Eye (tissue), 1 donor: ENCODE measurements at places on chromosomes 11 and 22.

DNA sequence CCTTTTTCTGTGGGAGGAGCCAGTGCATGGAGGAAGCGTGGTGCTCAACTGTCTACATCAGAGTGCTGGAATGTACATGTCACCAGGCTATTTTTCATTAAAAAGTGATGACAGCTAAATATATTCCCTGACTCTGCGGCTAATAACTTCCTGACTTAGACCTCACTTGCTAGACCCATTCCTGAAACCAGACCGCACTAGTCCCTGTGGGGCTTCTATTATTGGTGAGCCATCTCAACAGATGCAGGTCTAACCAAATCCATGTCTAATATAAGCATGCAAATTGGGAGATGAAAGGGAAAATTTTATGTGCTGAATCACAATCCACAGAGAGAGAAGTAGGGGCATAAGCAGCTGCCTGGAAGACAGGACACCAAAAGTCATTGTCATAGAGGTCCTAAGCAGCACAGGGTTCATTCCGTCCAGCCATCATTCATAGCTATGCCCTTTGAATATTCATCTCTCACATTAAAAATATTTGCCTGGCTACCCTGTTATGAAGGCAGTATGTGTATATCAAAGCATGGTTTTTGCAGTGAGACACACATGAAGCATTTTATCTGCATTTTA, 110.9 kb upstream of the BLID start:
- DNase-seq = no peak

- DNase-seq = no peak
These were observed 1284.0 kb downstream of the FAM181B start for GRCh38 chr11:81449588-81450156.

- no peak for DNase-seq
These were observed 150.7 kb downstream of the BLID start for GRCh38 chr11:121965330-121965729.

GRCh38 chr11:68828155-68828931, 13.4 kb downstream of the CPT1A start:
- DNase-seq = no peak

- DNase-seq = no peak
These were observed 8.3 kb downstream of the TBC1D22A start for GRCh38 chr22:46770726-46771125.

- DNase-seq = no peak
These were observed 1.8 kb downstream of the C11orf68 start for GRCh38 chr11:65917077-65917433.

GRCh38 chr22:45640291-45640940, 31.2 kb upstream of the ATXN10 start:
- no peak for DNase-seq

GRCh38 chr22:27820896-27821866, 19.6 kb upstream of the MN1 start:
- DNase-seq = peak; percentile 82

DNA sequence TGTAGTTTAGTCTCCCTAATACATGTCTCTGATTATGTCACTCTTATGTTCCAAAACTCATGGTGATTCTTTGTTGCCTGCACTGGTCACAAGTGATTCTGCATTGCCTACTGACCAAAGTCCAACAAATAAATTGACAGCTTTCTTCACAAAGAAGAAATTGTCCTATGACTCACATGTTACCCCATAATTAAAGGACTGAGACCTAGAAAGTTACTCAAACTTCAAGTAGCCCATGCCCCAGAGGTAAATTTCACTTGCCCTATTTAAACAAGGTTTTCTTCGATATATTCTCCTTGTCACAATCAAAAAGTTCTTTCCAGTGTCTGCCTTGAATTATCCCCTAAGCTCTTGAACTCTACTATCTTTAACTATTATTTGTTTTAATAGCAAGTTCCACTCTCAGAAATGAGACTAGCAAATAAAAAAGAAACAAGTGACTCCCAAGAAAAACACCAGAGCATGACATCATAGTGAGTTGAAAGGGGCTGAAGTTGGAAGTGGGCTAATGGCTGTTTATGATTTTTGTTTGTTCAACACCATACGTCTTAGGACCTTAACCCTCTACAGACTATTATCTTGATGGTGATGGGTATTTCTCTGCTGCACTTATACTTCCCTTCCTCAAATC, 94.5 kb upstream of the BLID start:
- no peak for DNase-seq

GRCh38 chr11:62719302-62719978, 7.8 kb downstream of the HNRNPUL2 start:
- no peak for DNase-seq

DNA sequence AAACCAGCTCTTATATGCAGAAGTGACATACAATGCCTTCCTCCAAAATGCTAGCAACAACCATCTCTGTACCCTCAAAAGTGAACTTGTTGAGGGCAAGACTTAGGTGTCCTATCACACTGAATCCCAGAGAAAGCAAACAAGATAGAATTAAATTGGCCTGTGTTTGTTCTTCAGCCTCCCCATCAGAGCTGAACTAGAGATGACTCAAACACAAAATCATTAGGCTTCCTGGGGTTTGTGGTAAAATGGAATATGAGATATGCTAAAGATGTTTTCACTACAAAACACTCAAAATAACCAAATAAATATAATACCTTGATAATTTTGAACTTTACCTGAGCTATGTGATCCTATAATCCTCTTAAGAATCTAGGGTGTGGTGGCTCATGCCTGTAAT, 31.6 kb downstream of the ZNF214 start:
- no peak for DNase-seq

DNA sequence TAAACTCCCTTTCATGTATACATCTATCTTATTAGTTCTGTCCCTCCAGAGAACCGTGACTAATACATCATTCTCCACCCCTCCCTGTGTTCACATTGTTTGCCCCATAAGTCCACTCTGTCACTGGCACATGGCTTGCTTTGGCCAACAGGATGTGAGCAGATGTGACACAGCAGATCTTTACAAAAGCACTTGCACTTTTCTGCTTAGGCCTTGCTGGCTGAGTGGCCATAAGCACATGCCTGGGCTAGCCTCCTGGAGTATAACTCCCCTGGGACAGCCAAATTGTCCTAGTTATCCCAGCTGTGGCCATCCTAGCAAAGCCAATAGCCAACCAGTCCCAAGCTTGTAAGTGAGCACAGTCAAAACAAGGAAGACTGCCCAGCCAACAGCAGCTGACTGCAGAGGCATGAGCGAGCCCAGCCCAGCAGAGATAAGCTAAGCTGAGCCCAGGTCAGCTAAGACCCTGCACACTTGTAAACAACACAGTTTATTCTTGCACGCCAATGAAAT, 9.7 kb upstream of the RCN1 start:
- DNase-seq = peak; percentile 88

DNA sequence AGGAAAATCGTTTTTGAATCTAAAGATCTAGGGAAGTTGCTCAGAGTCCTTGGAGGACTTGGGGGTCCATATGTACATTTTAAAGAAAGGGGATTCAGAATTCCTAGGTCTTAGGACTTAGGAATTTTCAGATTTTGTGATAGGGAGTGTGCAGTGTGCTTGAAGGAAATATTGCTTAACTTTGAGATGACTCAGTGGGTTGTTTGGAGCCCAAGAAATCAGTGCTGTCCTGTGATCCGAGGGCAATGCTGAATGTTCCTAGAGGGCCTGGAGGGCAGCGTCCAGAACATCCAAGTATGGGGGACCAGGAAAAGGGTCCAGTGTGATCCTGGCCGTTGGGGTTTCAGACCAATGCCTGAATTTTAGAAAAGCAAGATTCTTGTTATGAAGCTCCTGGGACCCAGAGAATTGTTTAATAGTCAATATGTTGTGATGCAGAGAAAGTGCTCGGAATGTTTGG, 3.1 kb upstream of the IGF2 start:
- DNase-seq = peak; percentile 32

DNA sequence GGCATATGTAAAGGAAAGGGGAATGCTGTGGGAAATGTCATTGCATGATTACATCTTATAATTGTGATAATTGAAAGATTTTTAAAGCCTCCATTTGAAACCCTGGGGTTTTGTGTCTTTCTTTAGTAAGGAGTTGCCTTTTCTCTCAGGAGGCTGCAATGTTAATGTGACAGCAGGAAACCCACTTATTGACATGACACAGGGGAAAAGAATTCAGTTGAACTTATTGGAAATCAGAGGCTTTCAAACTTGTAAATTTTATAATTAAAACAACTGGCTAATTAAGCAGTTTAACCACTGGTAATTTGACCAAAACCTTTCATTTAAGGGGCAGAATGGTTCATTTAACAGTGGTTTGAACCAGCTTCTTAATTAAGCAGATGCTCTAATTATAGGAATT, 31.2 kb downstream of the MRPL48 start:
- no peak for DNase-seq

DNA sequence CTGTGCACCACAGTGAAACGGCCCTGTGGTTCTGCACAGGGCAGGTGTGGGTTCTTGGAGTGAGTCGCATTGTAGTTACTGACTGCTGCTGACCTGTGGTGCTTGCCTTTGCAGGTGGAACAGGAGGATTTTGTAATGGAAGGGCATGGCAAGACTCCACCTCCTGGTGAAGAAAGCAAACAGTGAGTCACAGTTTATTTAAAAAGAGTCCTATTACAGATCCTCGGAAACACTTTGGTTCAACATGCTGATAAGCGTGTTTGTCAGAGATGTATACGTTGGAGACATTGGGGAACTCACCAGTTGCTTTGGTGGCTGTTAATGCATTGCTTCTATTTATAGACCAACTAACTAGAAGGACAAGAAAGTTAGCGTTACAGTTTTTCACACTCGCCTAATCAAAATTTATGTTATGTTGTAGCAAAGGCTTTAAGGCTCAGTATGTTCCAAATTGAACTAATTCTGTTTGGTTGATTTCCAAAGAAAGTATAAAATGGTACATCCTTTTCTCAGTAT, 21.7 kb upstream of the TNRC6B start:
- DNase-seq = peak; percentile 15

- DNase-seq = no peak
These were observed 787 bp upstream of the RDX start for GRCh38 chr11:110297076-110297725.

DNA sequence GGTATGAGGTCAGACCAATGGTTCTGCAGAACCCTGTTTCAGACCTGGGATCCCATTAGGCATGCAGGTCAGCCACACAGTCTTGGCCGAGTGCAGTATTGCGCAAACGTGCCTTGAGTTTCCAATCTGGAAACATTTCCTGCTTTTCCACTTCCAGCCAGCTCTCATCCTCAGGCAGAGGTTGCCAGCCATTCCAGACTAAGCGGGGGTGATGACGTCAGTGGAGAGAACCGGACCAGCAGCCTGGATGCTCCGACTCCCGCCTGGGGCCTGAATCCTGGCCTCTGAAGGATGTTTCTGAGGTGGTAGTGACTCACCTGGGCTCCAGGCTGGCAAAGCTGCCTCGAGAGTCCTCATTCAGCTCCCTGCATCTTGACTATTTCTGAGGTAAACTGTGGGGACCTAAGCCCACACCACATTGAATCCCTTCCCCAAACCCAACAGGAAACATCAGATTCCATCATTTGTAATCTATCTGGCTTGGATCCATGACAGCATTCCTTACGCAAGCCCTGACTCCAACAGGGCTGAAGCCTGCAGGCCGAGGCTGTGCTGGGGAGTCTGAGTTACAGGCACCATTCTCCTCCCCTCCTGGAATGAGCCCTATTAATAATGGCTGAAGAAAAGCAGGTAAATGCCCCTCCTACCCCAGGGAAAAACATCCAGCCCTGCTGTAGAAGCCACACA, 83.0 kb downstream of the ABTB2 start:
- peak; percentile 75 for DNase-seq

- DNase-seq = no peak
These were observed 99.6 kb downstream of the FAM168A start for GRCh38 chr11:73498343-73498742.

DNA sequence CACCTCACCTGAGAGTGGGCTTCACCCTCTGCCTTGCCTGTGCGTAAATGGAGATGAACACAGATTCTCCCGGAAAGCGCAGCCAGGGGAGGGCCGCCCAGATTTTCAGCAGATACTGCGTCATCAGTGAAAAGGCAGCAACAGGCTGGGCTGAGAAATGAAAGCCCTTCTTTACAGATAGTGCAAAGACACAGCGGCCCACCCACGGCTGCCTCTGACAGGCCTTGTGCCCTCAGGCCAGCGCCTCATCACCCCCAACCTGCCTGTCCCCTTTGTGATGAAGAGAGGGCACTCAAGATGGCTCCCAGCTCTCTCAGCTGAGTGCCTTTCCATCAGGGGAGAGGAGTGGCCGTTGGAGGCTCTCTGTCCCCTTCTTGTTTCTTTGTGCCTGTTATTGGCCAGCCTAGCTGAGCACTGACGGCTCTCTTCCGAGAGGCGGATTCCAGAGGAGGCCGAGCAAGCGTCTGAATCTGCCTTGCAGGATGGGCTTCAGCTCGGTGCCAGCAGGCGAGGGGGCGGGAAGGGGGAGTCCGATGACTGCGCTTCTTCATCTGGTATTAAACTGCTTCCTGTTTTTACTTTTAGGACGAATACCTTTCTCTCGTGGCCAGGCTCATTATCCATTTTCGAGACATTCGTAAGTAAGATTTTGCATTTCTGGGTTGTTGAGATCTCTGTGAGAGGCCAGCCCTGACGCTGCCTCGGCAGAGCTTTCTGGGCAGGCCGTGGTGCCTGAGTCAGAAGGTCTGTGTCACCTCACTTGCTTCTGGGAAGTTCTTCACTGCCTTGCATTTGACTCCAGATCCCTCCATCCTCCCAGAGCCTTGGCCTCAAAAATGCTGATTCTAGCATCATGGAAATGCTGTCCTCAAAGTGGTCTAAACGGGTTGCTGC, 43.7 kb downstream of the MED15 start:
- DNase-seq = peak; percentile 61

- no peak for DNase-seq
These were observed 12.9 kb upstream of the ARHGAP42 start for GRCh38 chr11:100674212-100674611.
